Mucosa of descending colon (tissue), 3 donors: ENCODE measurements at places on chromosomes 4 and X.
A peak's percentile ranks its signal among the peaks of the same experiment; 100 is the strongest.

DNA sequence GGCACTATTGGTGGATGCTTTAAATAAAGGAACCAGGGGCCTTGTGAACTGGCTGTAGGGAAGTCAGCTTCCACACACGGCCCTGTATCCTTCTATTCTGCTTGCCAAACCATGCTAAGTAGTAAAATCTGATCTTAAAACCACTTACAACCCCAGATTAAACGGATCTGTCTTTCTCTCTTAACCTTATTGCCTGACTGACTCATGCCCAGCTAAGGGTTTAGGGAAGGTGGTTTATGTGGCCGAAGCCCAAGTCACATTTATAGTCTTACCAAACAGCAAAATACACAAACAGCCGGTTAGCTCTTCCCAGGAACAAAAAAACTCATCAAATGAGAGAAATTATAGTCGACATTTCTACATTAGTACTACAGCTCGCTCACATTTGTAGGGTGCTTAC, 988.4 kb upstream of the TENM3 start:
- no peak for DNase-seq

GRCh38 chrX:103678199-103678993, 8.1 kb downstream of the MORF4L2 start:
- DNase-seq, result no peak

DNA sequence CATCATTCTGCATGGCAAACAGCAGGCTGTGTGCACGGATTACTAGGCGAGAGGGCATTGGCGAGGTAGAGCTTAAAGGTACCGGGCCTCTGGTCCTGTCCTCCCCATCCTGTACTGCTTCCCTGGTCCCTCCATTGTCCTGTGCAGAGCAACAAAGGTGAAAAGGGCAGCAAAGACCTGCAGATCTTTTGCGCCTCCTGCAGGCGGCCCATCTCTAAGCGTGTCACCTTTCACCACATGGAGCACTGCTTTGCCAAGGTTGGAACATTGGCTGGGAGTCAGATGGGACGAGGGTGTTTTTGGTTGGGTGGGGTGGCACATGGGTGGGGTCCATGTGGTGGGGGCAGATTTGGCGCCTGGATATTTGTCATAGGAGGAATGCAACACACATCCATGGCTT, 64.7 kb upstream of the UXT start:
- DNase-seq, result peak; percentile 4

- DNase-seq, result no peak
Observed at GRCh38 chrX:102697494-102697893, 14.8 kb upstream of the GPRASP2 start.

- DNase-seq, result no peak
Observed at GRCh38 chr4:94488670-94489069, 36.9 kb downstream of the PDLIM5 start.

- peak; percentile 32 for DNase-seq
Observed at GRCh38 chr4:154506253-154506652, 14.7 kb upstream of the DCHS2 start.
